ENCODE measurements at places on chromosomes 1 and 21.
A peak's percentile ranks its signal among the peaks of the same experiment; 100 is the strongest.

- DNase-seq = peak; percentile 86
Observed at GRCh38 chr1:11929849-11930248, 3.6 kb upstream of the KIAA2013 start.

DNA sequence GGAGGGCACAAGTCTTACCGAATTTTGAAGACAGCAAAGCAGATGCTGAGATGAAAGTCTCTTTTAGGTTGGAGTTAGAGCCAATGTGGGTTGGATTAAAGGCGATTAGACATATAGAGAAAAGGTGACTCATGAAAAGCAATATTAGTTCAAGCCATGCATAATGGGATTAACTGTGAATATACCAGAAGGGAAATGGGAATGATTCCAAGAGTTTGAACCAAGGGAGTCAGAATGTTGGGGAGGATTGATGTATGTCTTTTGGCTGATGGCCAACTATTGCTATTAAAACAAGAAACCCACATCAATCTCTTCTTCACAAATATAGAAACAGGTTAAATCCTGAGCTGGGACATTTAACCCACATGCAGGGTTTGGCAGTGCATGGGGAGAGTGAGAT is 1.2 kb downstream of the HMGCS2 start:
- no peak for DNase-seq

DNA sequence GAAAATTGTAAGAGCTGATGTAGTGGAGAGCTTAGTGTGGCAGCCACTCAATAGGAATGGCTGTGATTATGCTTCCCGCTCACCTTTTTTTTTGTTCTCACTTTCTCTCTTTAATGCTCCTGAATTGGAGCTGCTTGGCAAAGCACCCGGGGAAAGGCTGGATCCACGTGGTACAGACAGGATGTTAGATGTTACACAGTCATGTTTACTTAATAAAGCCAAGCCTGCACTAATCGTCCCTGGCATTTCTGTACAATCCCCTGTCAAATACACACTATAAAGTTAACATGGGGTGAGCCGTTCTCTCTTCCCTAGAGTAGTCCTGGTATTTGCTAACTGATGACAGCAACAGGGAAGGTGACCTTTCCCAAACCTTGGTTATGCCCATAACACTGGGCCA is 187.8 kb downstream of the ZSCAN20 start:
- no peak for DNase-seq

DNA sequence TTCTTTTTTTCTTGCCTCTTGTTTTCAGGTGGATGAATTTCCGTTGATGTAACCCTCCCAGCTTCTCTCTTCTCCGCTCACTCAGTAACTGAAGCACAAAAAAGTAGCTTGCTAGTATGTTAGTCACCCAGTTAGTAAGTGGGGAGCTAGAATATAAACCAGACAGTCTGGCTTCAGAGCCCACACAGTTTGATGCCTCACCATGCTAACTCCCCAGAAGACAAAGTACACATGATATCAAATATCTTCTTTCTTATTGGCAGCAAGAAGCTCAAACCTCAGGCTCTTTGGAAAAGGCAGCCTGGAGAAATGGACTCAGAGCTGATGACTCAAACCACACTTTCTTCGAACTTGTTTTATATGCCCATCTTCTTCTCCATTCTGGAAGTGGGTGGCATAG is 187.5 kb upstream of the PLXNA2 start:
- DNase-seq = no peak

GRCh38 chr1:82525378-82525777 is 724.6 kb downstream of the ADGRL2 start:
- DNase-seq = no peak

Measured in DMS79 treated with DMSO at 0.1 percent for 48 hours (cell line).